Kidney glomerular epithelial cell (primary cell): ENCODE measurements at places on chromosomes 12 and 14.

DNA sequence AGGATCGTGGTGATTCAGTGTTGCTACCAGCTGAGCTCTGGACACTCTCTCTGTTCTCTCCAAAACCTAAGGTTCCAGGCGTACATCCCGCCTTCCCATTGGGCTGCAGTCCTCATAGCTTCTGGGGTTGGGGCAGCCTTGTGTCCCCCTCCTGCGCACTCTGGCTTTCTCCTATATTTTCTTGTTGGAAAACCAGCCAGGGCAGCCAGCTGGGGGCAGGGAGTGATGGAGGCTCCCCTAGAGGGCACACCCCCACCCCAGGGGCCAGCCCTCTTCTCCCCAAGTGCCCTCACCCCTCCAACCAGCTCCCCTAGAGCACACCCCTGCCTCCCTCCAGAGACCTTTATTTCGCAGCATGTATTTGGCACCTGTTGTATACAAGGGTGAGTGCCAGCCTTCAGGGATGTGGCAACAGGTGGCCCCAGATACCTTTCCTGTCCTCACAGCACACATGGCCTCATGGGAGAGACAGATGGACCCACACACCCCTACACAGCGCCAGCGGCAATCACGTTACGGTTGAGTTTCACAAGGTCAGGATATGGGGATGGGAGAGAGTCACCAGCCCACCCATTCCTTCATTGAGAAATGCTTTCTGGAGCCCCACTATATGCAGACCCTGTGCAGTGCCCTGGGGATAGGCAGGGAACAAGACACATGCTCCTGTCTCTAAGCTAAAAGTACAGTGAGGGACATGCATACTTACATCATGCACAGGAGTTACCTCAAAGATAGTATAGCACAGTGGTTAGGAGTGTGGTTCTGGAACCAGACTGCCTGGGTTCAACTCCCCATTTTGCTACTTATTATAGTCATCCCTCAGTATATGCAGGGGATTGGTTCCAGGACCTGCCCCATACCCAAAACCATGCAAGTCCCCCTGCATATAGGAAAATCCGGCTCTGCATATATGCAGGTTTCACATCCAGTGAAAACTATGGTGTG is 141.1 kb downstream of the PHETA1 start:
- no peak for DNase-seq

GRCh38 chr12:28082096-28082495 is 108.2 kb upstream of the CCDC91 start:
- no peak for DNase-seq

- DNase-seq = peak; percentile 33
Measured at GRCh38 chr12:116123451-116124258, 153.8 kb downstream of the MED13L start.

DNA sequence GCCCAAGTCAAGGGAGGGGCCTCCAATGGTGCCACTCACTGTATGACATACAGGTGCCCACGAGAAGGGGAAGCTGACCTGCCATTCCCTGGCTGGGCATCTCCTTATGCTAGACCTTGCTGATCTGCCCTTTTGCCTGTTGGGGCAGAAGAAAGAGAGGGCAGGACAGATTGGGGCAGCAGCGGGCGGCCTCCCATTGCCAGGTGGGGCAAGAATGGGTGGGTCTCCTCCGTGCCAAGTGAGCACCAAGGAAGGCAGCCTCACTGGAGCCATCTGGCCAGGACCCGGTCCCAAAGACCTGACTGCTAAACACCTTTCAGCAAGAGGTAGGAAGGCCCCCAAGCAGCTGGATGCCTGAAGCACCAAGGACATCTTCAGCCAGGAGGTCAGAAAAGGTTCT is 50.5 kb downstream of the PLEKHG3 start:
- no peak for DNase-seq

- DNase-seq = no peak
Measured at GRCh38 chr12:76551482-76551888, 8.1 kb downstream of the OSBPL8 start.

DNA sequence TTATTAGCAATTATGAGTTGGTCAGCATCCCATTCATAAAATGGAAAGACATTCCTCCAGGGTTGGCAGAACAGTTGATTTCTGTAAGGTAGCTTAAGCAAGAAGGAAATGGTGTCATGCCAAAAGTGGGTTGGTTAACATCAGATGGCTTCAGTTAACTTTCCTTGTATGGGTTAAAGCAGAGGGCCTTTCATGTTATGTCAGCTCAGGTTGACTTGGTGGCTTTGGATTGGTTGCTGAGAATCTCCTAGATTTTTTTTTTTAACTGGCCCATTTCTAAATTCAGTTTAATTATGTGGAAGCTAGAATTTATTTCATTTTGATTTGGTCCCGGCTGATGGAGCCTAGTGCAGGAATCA is 87.8 kb downstream of the BBS10 start:
- no peak for DNase-seq

GRCh38 chr12:1662761-1663439 is 28.0 kb upstream of the ADIPOR2 start:
- DNase-seq = no peak

- DNase-seq = no peak
Measured at GRCh38 chr12:11732023-11732422, 82.5 kb downstream of the ETV6 start.

- DNase-seq = no peak
Measured at GRCh38 chr12:78746001-78746400, 118.6 kb upstream of the SYT1 start.
